ENCODE measurements at places on chromosomes 6 and 20.

- no peak for DNase-seq
Measured at GRCh38 chr6:45686841-45687569, 309.3 kb upstream of the SUPT3H start.

- no peak for DNase-seq
Measured at GRCh38 chr6:15332446-15332845, 86.6 kb downstream of the JARID2 start.

- no peak for DNase-seq
Measured at GRCh38 chr6:149489967-149490366, 5.2 kb upstream of the ZC3H12D start.

GRCh38 chr6:25387483-25387882 lies 108.3 kb downstream of the CARMIL1 start:
- DNase-seq = no peak

GRCh38 chr6:3596766-3597165 lies 139.9 kb upstream of the SLC22A23 start:
- DNase-seq = peak; percentile 41

All from hematopoietic multipotent progenitor cell treated with erythropoietin and hydrocortisone succinate and interleukin-3 and kit ligand, for 4 days (in vitro differentiated cells).